ENCODE measurements at places on chromosomes 5 and 9.
A peak's percentile ranks its signal among the peaks of the same experiment; 100 is the strongest.

- DNase-seq, result peak; percentile 32
Observed at GRCh38 chr9:94681508-94681907, 42.2 kb upstream of the FBP1 start.

DNA sequence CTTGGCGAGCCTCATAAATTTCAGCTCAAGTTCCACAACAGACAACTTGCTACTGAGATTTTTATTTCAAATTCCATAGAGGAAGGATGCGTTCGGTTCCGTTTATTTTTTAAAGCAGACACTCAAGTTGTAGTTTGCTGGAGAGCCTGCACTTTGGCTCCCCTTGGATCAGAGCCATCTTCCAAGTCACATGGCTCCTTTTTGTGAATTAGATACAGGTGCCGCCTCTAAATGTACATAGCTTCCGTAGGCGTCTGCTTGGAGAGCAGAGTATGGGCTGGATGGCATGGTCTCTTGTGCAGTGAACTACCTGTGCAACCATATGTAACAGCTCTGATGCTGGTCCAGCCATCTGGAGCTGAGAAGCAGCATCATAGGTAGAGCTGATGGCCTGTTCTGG lies 73.9 kb upstream of the WWC1 start:
- no peak for DNase-seq

GRCh38 chr9:77575785-77576184 lies 72.3 kb downstream of the GNA14 start:
- no peak for DNase-seq

DNA sequence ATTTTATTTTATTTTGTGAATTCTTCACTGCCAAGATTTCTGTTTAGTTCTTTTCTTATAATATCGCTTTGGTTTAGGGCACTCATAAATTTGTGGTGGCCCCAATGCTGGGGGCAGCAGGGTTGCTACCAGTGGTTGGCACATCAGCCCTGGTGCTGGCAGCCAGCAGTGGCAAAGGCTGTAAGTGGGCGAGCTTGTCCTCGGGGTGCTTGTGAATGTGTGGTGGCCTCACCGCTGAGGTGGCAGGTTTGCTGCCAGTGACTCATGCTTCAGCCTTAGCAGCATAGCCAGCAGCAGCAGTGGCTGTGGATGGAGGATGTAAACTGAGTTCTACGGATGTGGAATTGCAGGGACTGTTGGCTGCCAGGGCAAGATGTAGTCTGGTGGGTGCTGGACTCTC lies 262.9 kb upstream of the DMAC1 start:
- DNase-seq, result no peak

DNA sequence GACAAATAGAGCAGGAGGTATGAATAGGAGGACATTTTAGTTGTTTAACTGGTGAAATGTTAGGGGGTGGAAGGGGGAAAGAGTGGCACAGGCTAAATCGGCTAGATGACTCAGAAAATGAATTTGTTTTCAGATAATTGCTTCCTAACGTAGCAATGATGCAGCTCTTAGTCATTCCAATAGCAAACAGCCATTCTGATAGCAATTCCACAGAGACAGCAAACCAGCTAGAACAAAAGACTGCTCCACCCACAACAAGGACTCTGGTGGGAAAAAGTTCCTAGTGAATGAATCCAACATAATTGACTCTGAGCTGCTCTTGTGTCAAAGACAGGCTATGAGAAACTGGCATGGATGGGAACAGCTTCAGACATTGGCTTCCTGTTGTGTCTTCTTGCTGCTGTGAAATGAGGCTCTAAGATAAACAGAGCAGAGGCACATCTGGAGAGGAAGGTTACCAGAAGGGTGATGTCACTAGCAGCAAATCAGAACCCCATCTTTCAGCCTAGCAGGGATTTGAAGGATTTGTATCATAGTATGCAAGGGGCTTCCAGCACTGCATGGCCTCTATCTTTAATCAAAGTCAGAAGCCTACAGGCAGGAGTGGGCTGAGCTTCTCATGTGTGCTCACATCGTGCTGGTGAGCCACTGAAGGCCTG lies 28.1 kb upstream of the F2RL1 start:
- DNase-seq, result no peak

DNA sequence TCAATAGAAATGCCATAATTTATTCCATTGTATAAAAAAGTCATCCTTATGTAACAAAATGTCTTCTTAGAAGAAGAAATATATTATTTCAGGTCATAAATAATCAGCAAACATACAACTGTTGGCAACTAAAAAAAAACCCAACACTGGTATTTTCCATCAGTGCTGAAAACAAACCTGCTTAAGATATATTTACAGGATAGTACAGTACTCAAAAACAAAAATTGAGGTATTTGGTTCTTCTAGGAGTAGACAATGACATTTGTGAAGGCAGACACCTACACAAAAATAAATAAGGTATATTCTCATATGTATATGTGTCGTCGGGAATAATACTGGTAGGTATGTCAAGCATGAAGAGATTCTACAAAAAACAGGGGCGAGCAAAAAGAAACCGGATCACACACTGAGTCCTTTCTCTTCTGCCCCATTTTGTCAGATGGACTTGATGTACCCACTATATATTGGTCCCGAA lies 2.9 kb downstream of the DUSP1 start:
- DNase-seq, result no peak

DNA sequence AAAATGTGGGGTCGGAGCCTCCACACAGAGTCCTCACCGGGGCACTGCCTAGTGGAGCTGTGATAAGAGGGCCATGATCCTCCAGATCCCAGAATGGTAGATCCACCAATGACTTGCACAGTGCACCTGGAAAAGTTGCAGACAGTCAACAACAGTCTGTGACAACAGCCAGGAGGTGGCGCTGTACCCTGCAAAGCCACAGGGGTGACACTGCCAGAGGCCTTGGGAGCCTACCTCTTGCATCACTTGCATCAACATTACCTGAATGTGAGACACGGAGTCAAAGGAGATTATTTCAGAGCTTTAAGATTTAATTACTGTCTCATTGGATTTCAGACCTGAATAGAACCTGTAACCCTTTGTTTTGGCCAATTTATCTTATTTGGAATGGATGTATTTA lies 614.1 kb upstream of the CDH9 start:
- no peak for DNase-seq

DNA sequence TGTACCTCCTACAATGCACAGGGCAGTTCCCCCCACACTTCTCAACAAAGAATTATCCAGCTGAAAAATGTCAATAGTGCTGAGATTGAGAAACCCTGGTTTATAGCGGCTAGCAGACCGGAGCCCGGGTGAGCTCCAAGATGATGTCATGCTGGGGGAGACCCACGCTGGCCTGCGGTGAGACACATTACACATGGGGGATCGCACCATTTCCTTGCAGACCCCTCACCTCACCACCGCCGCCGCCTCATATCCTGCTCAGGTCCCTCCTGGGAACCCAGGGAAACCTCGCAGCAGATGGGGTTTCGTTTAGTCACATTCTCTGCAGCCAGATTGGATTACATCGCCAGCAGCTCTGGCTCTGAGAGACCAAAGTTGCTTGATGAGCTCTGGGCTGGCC lies 14.7 kb upstream of the TNC start:
- DNase-seq, result no peak

DNA sequence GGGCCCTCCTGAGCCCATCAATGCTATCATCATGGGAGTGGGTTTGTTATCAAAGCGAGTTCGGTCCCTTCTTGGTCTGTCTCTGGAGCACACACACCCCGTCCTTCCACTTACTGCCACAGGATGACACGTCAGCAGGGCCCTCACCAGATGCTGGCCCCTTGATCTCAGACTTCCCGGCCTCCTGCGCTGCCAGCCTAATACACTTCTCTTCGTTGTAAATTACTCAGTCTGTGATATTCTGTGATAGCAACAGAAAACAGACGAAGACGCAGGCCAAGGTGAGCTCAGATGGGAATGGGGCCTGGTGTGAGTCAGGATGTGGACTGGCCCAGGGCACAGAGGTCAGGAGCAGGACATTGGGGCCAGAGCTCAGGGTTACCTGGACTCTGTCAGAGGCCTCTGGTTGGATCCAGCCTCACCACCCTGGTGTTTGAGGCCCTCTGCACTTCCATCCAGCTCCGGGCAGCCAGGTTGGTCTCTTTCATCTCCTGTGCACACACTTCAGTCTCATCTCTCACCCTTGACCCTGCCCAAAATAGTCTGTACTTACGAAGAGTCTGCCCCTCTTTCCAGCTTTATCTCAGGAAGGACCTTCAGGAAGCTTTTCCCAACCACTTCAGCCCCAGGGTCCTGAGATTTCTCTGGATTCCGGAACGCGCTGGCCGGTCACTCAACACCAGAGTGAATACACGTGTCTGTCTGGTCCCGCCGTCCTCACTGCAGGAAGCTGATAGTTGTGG lies 26.0 kb upstream of the CNOT6 start:
- DNase-seq, result no peak

- DNase-seq, result no peak
Observed at GRCh38 chr5:16902846-16903245, 33.2 kb downstream of the MYO10 start.

DNA sequence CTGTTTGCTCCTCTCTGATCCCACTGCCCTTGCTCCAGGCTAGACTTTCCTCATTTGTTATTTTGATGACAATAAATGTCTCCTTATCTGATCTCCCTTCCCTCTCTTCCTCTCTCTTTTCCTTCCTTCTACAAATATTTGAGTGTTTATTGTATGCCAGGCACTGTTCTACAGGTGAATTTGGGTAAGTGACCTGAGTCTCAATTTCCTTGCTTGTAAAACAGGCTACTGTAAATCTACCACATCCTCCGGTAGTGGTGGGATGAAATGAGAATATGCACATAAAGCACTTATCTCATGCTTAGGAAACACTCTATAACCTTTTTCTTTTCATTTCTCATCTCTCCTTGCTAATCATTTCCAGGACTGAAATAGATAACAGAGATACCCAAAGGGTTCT lies 86.4 kb downstream of the HMHB1 start:
- DNase-seq, result no peak

- no peak for DNase-seq
Observed at GRCh38 chr5:107388141-107388861, 282.4 kb downstream of the EFNA5 start.

DNA sequence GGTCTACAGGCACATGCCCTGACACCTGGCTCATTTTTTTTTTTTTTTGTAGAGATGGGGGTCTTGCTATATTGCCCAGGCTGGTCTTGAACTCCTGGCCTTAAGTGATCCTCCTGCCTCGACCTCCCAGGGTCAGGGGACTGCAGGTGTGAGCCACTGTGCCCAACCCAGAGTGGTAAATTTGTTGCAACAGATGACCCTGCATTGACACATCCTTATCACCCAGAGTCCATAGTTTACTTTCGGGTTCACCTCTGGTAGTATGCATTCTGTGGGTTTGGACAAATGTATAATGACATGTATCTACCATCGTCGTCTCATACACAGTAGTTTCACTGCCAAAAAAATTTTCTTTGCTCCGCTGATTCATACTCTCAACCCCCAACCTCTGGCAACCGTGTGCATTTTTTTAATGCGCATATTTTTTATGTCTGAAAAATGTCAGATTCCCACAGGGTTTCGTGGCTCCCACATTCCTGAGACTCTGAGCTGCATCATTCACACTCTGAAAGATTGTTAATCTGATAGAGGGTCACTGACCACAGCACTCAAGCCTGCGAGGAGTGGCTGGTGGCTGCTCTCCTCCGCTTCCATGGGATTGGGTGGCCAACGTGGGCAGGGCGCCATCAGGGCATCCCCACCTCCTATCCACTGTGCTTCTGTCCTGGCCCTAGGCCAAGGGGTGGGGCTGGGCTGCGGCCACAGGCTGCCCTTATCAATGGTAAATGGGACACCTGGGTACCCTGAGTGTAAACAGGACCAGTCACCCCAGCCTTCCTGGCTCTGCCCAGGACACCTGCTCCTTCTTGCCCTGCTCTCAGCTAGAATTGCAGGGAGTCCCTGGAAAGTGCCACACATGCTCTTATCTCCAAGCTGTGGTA lies 9.6 kb downstream of the NDST1 start:
- no peak for DNase-seq

DNA sequence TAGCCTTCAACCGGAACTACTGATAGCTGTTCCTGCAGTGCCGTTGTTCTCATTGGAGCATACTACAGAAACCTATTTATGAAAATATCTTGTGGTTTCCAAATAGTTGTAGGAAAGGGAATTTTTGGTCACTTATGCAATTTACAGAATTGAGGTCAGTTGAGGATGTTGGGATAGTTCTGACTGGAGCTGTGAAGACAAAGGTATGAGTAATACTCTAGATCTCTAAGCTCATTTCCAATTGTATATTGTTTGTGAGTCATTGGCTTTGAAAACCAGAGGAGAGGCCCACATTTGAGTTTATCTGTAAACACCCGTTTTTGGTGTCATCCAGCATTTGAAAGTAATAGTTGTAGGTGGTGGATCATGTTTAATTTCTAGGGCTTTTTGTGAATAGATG lies 561.3 kb upstream of the WWC1 start:
- DNase-seq, result no peak

DNA sequence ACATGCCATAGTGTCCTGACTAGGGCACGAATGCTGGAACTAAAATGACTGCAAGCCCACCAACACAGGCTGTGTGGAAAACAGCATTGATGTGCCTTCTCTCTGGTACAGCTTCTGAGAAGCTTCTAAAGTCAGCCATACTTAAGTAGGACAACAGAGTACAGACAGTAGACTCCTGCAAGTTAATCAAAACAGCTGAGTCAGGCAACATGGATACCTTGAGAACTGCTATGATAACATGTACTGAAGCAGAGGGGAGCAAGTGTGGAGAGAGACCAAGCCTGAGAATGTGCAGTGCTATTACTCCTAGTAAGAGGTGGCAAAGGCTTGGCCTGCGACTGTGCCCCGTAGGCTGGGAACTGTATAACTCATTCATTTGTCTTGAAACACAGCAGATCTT lies 2.5 kb downstream of the ISCA1 start:
- DNase-seq, result no peak

- DNase-seq, result no peak
Observed at GRCh38 chr5:168819004-168819621, 239.9 kb upstream of the PANK3 start.

GRCh38 chr5:122772446-122772845 lies 2.4 kb upstream of the SNX2 start:
- DNase-seq, result no peak

DNA sequence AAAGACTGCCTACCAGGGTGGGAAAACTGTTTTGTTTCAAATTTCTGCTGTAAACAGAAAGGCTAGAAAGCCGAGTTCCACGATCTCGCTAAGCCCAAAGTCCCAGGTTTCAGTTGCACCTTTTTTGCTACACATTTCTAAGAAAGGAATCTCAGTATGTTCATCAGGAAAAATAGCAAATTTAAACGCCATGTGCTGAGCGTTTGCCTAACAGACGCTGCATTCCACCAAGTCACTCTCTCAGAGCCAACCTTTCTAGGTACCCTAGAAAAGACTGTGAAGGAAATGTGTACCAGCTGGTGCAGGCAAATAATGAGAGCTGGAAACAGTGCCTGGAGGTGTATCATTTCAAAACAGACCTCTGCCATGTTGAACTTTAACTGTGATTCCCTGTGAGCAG lies 71.8 kb downstream of the FRMD3 start:
- no peak for DNase-seq

GRCh38 chr9:123353041-123353440 lies 3.0 kb upstream of the CRB2 start:
- DNase-seq, result no peak

DNA sequence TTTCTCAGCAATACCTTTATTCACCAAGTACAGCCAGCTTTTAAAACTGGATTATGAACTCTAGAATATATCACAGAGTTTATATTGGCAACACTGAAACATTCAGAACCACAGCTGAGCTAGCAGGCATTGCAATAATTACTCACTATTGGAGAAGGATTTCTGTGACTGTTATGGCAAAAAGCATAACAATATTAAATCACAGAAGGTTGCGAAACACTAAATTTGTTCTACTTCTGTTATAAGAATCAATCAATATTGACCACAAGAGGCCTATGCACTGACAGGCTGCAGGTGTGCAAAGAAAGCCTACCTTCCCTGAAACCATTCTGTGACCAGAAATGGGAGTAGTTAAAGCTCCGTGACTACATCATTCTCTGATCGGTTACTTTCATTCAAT lies 59.2 kb downstream of the AP3B1 start:
- no peak for DNase-seq
